ENCODE measurements at places on chromosomes 6 and 20.

DNA sequence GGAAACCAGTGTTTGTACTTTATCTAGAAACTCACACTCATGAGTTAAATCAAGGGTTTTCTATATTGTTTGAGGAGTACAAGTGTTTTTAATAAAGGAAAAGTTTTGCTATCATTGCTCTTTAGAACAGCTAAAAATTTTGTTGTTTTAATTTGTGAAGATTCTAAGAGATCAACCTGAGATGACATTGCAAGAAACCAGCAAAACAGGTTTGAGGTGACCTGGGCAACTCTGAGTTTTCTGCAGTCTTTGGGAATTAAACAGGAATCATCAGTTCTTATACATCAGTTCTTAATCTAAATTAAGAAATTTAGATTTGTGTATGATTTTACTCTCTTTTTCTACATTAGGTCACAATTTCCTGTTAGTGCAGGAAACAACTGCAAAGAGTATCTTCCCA lies 114.5 kb downstream of the JAG1 start:
- no peak for DNase-seq

DNA sequence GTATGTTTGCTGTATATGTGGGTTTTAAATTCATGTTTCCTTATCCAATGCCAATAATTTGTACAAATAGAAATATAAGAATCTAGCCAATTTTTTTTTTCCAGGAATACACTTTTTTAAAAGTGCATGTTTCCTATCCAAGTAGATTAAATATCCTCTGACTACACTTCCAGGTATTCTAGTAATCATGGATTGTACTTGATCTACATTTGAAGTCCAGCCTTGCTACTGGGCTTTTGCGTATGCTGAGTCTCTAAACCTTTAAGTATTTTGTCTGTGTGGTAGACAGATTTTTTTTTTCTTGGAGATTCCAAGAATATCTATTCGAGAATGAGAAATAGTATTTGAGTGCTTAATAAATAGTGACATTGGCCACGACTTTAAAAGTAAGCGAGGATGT lies 188.3 kb downstream of the SASH1 start:
- no peak for DNase-seq

DNA sequence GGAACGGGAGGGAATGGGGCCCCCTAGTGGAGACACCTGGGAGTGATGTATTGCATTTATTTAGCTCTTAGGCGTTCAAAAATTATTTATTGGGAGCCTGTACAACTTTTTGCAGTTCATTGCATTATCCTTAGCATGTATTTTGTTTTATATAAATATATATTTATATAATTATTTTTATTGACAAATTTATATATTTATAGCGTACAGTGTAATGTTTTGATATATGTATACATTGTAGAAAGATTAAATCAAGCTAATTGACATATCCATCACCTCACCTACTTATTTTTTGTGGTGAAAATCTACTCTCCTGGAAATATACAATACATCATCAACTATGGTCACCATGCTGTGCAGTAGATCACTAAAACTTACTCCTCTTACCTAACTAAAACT lies 975 bp downstream of the SIRT5 start:
- DNase-seq: no peak

DNA sequence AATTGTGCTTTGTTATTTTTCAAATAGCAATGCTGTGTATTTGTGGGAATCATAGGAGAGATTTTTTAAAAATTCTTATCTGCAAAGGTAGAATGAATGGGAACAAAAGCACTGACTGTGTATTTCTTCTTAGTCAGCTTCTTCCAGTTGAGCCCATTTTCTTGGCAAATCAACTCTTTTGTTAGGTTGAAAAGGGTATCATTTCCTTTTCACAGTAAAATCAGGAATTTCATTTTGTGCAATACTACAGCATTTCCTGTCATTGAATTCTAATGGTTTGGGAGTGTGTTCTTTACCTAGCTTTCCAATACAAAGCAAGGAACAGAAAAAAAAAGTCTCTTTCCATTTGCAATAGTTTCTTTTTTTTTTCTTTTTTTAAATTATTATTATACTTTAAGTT lies 19.0 kb upstream of the EXOC2 start:
- no peak for DNase-seq

DNA sequence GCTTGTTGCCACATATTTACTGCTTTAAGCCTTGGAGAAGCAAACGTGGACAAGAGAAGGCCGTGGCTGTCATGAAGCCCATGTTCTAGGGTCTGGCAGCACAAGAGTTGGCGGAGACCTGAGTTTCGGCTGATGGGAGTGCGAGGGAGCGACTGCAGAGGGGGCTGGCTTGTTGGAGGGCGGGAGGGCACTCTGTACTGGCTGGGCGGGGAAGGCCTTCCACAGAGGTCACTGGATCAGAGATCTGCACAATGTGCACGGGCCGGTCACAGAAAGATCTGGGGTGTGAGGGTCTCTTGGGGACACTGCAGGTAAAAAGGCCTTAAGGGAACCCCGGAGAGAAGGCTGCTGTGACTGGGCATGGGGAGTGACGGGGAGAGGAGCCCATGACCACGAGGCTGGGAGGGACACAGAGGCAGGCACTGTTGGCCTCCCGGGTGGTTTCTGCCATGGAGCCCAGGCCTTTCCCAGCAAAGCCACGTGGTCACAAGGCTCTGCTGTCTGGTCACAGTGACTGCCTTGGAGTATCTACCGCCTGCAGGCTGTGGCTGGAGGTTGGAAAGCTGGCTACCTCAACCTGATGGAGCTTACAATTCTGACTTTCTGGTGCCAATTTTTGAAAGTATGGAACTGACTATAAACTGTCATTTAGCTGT lies 23.8 kb downstream of the FOXC1 start:
- DNase-seq: no peak

DNA sequence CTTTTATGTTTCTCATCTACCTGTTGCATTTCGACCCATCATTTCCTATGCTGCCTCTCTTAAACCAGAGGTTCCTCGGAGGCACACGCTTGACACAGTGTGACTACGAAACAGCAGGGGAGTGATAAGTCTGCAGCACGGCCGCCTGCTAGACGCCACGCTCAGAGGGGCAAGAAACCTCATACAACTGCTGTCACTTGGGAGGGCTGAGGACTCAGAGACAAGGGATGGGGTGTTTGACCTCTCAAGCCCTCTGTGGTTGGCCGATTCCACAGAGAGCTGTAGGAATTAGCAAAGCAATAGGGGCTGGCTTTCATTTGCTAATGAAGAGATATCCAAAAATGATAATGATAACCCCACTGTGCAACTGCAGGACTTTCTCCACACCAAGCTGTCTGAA lies 372.5 kb downstream of the ZFAND3 start:
- no peak for DNase-seq

GRCh38 chr6:168582571-168582981 lies 141.6 kb downstream of the SMOC2 start:
- DNase-seq: no peak

- no peak for DNase-seq
These were observed 251.4 kb downstream of the DLL1 start for GRCh38 chr6:170039156-170040114.

GRCh38 chr6:5782783-5783547 lies 223.8 kb downstream of the NRN1 start:
- DNase-seq: no peak

DNA sequence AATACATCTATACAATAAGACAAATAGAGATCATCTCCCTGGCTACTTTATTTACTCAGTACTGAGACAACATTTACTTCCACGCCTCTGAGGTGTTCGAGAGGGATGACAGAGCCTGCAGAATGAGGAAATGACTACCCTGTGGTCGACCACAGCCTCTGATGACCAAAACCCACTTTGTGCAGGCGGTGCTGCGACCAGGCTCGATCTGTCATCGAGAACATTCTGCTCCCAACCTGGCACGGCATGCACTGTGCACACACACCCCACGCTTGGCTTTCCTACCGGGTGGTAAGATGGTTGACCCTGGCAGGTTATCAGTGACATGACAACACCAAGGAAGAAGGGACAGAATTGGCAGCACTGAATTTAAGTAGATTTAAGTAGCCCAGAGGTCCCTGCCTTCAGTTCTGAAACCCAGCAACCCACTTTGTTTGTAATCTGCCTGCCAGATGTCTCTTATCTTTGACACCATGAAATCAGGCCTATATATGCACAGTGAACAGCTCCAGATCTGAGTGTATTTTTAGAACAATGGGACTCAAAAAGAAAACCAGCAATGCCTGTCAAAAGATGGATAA lies 42.6 kb downstream of the TTI1 start:
- peak; percentile 29 for DNase-seq

DNA sequence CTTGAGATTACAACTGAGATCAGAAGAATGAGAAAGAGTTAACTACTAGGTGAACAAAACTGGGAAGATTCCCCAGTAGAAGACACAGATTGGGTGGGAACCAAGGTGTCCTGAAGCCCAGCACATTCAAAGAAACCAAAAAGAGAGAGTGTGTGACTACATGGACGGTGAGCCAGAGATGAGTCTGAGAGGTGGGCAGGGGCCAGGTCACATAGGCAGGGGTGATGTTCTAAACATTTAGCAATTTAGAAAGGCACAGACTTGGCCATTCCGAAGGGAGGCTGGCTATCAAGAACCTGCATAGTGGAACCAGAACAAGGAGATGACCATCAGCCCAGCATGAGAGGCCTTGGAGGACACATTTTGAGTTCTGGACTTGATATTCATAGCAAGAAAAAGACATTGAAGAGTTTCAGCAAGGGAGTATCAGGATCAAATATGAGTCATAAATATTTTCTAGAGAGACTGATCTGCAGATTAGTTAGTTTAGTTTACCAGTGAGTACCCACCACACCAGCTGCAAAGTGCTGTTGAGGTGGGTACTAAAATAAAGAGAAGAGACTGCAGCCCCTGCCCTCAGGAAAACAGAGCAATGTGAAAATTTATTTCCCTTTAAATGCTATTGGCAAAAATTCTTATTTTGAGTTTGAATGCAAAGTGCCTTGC lies 340.5 kb upstream of the PRDM1 start:
- no peak for DNase-seq

GRCh38 chr6:82076916-82077315 lies 170.6 kb downstream of the IBTK start:
- DNase-seq: no peak

GRCh38 chr6:5302220-5302946 lies 41.1 kb downstream of the FARS2 start:
- DNase-seq: no peak

DNA sequence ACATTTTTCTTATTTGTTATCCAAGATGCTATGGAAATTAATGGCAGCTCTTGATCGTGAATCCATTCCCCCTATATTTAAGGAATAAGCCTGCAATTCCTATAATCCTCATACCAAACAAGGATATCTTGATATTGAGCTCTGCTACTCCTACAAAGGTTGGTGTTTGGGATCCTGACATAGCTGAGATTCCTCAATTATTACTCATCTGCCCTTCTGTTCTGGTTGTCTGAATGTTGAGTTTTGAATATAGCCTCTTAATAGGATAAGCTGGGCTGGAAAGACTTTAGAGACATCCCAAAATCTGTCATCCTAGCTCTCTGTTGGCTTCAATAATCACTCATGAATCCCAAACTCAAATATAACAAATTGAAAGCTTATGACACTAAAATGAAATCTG lies 49.9 kb downstream of the CLIC5 start:
- DNase-seq: no peak

- DNase-seq: no peak
These were observed 100.1 kb upstream of the PRDM1 start for GRCh38 chr6:105985816-105986632.

GRCh38 chr6:159654483-159655098 lies 38.5 kb downstream of the SOD2 start:
- no peak for DNase-seq

DNA sequence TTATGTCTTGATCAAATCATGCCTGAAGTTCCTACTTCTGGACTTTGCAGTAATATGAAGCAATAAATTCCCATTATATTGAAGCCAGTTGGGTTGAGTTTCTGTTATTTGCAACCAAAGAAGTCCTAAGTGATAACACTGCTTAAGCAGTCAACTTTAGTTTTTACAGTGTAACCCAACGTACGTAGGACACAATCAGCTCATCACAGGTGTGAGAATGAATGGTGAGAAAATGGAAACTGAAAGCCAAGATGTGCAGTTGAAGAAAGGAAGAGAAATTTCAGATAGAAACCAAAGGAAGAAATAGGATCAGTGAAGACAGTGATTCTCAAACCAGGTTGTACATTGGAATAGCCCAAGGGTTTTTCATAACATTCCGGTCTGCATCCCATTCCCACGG lies 211.4 kb upstream of the ZFP64 start:
- no peak for DNase-seq
